ENCODE measurements at places on chromosomes 12 and 14. TPM values are rescaled to one million over a fixed set of nuclear protein-coding genes. Genes with fewer than 3 reads are reported as not detected.

Gene KRT5
- polyA plus RNA-seq = 0.40 TPM

Gene PROX2
- polyA plus RNA-seq = 2.3 TPM

Gene ADAM21
- 1.0 TPM for polyA plus RNA-seq

- DNase-seq = no peak
Observed at GRCh38 chr12:105454688-105455087, 124.2 kb downstream of the C12orf75 start.

- no peak for DNase-seq
Observed at GRCh38 chr12:58695263-58695662, 225.0 kb downstream of the LRIG3 start.

GRCh38 chr12:31620311-31620710 is 29.4 kb upstream of the DENND5B start:
- DNase-seq = no peak

GRCh38 chr12:105825141-105825540 is 313.6 kb downstream of the NUAK1 start:
- DNase-seq = no peak

- DNase-seq = no peak
Observed at GRCh38 chr14:83873669-83874068, 1656.3 kb upstream of the FLRT2 start.

- peak; percentile 79 for DNase-seq
Observed at GRCh38 chr14:60249321-60250256, 568 bp downstream of the PPM1A start.

GRCh38 chr12:55693323-55694187 is 14.1 kb downstream of the ITGA7 start:
- no peak for DNase-seq

- no peak for DNase-seq
Observed at GRCh38 chr12:127881371-127882140, 385.4 kb upstream of the TMEM132C start.

Gene OR11G2
- polyA plus RNA-seq = not detected

Gene CACNA1C
- 10.6 TPM for polyA plus RNA-seq

DNA sequence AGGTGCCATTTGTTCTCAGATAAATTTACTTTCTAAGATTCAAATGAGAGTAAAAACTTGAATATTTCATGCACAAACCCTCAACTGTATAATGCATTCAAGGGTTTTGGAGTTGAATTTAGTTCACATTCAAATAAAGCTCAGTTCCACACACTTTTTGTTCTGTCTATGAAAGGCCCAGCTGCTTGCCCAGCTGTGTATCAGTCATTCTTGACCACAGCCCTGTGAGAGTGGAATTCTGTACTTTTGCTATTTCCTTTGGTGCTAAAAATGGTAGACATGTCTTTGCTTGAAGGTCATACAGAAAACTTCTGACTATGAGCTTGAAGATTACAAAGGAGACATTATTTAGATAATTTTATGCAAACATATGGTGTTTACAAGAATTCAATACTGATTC is 110.4 kb downstream of the KCNC2 start:
- no peak for DNase-seq

DNA sequence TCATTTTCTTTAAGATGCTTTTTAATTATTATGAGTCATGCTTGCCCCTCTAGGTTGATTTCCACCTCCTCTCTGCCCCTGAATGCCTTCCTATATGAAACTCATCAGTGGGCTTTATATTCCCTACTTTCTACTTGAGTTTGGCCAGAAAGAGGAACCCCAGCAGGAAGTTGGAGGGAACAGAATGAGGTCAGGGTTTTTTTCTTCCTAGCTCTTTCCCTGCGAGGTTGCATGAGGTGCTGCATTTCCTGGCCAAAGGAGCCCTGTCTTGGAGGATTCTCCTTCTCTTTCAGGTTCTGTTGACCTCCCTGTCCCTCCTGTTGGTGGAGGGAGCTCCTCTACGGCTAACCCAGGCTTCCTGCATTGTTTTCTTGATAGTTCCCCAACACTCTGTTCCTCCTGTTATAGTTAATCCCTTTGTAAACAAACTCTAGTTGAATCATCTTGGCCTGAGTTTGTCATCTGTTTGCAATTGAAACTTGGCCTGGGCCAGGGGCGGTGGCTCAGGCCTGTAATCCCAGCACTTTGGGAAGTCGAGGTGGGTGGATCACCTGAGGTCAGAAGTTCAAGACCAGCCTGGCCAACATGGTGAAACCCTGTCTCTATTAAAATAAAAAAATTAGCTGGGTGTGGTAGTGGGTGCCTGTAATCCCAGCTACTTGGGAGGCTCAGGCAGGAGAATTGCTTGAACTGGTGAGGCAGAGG is 15.3 kb upstream of the SPIC start:
- no peak for DNase-seq

DNA sequence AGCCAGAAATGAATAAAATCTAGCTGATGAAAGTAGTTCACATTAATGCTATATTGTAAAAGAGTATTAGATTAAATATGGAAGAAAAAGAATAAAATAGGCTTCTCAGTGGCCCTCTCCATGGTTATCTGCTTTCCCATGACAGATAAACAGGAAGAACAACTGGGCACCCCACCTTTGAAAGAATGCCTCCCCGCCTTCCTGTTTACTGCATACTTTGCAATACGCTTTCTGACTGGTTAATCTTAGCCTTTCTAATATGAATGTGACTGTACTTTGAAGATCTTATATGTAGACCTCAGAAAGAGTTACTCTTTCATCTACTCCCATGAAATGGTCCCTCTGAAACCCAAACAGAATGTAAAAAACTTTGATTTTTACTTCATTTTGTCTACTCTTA is 34.1 kb upstream of the DAAM1 start:
- DNase-seq = no peak

DNA sequence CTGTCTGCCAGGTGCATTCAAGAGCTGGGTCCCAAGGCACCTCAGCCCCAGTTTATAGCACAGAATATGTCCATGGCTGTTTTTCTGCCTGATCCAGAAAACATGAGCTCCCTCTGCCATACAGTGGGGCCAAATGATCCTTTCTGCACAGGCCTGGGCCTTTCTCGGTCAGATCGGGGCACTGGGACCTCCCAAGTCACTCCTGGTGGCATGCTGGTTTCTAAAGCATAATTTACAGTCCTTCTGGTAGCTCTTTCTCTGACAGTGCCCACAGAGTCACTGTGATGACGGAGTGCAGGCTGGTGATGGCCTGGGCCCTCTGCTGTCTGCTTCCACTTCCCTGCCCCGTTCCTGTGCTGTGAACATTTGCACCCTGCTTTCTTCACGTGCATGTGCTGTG is 99.2 kb downstream of the ADGRD1 start:
- DNase-seq = no peak

DNA sequence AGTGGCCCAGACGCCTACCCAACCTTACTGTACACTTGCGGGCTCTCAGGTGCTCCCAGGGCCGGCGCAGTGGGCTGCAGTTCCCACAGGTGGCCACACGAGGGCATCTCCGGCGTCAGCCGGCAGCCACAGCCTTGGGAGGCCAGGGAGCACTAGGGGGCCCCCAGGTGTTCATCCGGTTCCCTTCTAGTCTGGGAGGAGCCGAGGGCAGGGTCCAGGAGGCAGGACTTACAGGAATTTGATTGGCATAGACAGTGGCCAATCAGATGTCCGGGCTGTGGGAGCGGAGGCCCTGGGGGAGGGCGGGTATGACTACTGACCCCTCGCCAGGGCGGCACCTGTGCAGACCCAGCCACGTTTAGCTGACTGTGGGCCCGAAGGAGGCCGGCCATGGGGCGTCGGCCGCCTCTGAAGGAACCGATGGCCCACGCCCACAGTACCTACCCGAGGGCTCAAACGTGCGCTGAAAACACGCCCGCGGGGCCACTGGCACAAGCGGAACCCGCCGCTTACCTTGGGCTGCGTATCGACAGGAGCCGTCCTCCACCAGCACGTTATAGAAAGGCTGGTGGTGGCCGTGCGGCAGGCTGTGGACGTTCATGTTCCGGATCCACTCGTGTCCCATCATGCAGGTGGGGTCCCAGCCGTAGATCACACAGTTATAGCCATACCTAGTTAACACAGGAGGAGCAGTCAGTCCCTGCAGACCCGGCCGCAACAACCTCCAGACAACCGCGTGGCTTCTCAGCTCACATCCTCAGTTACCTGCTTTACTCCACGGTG is 34.8 kb downstream of the FBXO21 start:
- DNase-seq = peak; percentile 21

DNA sequence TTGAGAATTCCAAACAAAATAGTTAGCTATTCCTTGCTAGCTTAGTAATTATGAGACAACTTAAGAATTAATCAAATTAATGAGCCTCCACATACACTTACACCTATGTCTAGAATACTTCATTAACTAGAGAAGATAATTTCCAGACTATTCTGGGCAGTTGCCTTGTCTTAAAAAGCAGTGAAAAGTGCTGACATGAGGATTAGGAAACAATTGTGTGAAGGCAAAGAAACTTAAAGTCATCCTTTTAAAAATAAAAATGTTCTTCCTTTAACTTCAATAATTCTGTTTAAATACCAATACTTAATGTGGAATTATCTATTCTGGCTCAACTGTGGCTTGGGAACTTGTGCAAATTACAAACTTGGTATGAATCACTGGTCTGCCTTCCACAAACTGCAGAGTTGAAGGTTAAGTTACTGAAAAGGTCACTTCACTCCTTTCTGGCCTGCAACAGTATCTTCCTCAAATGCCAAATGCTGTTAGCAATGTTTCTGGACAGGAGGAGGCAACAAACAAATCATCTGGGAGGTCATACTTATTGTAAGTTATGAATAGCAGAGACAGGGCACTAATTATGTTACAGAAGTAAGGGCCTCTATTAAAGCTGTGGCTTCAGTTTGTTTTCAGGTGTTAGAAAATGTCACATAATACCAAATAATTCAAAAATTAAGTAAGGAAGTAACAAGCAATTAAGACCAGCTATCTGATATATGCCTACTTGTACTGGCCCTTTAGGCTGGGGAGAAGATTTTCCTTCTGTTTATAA is 19.2 kb downstream of the PPTC7 start:
- no peak for DNase-seq

Gene OAS2
- polyA plus RNA-seq = 10.5 TPM

DNA sequence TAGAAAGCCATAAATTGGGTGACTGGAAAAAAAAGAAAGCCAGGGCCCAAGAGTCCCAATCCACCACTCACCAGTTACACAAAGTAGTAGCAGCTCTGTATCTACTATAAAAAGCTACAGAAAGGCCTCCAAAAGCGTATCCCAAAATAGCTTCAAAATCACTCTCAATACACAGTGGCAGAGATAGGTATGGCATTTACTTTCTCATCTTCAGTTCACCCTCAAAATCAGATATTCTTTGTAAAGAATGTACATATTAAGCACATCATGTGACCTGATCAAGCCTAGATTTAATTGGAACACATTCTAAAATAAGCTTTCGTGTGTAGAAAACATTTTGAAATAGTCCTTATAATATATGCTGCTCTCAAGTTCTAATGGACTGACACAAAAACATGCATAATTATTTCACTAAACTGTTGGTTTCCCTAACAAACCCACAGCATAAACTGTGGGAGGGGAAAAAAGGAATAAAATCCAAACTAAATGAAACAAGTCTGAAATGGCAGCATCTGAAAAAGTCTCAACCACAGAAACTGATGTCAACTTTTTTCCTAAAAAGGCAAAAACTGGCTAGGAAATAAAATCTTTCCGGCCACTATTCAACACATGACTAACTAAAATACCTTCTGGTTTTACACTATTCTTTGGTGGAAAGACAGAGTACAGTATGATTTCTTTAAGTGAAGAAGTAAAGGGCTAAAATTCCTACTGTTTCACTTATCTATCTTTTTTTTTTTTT is 25.9 kb downstream of the UBE2N start:
- DNase-seq = no peak

DNA sequence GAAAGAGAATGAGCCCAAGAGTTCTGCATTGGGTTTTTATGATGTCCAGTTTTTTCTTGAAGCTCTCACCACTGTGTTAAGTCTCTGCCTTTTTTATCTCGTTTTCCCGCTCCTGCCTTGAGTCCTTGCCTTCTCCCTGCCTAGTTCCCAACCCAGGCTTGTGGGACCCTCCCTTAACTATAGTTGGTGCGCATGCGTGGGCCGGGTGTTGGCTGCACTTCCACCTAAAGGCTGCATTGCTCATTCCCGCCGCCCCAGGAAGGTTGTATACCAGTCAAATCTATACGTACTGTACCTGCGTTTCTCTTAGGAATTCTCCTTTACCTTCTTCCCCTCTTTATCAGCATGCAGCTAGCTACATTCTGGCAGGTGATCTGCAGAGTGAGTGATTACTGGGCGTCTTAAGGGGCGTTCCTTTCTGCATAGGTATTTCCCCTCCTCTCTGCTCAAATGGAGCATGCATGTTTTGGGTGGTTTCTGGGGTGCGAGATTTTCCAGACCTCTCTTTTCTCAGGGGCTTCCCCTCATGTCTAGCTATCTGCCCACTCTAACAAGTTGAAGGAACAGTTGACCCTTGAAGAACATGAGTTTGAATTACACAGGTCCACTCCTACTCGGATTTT is 6.6 kb upstream of the REP15 start:
- DNase-seq = no peak

GRCh38 chr14:25132732-25133422 is 82.9 kb upstream of the STXBP6 start:
- peak; percentile 68 for DNase-seq

DNA sequence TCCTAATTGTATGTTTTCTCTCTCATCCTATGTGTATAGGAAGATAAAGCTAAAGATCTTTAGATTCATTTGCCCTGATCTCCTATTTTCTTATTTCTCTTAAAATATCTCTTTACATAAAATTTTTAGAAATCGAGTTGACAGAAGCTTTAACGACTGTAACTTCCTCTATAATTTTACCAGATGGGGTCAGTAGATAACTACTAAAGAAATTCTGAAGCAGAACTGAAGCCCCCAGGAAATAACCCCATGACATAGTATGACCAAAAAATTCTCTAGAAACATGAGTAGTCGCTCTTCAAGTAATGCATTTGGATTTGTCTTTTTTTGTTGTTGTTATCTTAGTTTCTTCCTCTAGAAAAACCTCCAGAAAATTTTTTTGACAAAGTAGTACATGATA is 288.0 kb downstream of the ERC1 start:
- DNase-seq = no peak

- no peak for DNase-seq
Observed at GRCh38 chr12:85920324-85920947, 46.3 kb downstream of the NTS start.

DNA sequence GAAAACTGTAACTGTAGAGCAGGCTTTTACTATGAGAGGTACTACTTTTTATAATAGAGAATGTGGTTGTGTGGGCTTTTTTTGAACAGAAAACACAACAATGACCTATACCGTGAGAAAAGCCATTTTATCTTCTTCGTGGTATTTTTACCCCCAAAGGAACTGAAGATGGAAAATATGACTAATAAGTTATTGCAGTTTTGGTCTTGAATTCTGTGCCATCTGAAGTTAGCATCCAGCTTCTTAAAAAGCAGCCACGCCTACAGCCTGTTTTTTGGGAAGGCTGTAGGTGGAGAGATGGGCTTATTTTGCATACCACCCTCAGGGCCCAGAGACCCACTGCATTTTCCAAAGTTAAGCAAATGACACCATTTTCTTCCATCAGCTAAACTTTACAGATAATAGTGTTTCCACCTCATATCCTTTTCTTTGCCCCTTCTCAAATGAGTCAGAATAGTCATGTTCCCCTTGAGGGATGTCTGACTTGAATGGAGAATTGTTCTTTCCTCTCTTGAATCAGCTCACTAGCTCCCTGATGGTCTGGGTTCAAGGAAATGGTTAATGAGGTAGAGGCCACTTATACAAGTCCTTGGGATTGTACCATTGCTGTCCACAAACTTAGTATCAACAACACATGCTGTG is 53.0 kb downstream of the TBC1D30 start:
- no peak for DNase-seq

Gene BEGAIN
- polyA plus RNA-seq = 2.2 TPM

Measured in right lung (tissue), 10 donors.